ENCODE measurements at places on chromosomes 6 and 20.

GRCh38 chr6:64383277-64383676, 747.7 kb downstream of the PHF3 start:
- no peak for DNase-seq

- no peak for DNase-seq
Observed at GRCh38 chr20:20477444-20478041, 109.6 kb downstream of the INSM1 start.

GRCh38 chr20:38355161-38356012, 9.1 kb downstream of the LBP start:
- no peak for DNase-seq

DNA sequence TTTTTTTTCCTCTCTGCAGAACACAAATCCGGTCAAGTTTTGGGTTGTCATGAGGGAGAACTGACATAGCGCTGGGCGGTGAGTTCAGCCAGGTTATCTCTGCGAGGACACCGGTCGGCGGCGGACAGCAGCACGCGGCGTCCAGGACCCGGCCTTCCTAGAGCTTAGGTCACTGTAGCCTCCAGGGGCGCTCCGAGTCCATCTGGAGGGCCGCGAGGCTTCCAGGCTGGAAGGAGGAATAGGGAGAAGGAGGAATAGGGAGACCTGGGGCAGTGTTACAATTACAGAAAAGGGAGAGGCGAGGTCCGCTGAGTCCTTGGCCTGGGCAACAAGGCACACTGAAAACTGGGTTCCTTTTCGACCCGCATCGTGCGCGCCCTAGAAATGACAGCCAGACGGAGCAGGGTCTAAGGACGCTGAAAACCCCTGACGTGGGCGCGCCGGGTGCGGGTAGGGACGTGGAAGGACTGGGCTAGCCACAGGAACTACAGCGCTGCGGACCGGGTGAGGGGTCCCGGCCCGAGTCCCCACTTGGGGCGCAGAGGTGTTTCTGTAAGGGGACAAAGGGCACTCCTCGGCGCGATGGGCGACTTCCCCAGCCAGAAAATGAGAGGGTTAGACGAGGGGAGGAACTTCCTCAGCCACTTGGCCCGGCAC, 536 bp upstream of the FNDC1 start:
- DNase-seq = no peak

- no peak for DNase-seq
Observed at GRCh38 chr6:169940481-169941271, 189.3 kb downstream of the ERMARD start.

DNA sequence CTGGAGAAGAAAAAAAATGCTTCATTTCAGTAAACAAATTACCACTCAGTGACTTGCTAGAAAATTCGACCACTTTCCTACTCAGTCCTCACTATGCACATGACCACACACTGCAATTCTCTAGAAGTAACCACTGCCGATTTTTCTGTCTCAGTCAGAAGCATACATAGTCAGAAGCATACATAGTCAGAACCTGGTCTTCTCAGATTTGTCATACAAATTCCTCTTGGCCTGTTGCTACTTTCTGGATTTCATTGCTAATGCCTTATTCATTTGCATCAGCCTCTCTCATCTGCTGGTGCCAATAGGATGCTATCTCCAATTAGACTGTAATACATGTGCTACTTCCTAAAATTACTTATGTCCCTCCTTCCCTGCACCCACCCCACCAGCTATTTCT, 10.2 kb upstream of the KIF16B start:
- DNase-seq = no peak

GRCh38 chr6:92231171-92231701, 1188.1 kb downstream of the EPHA7 start:
- DNase-seq = no peak

GRCh38 chr20:24795436-24795835, 153.6 kb upstream of the CST7 start:
- no peak for DNase-seq

DNA sequence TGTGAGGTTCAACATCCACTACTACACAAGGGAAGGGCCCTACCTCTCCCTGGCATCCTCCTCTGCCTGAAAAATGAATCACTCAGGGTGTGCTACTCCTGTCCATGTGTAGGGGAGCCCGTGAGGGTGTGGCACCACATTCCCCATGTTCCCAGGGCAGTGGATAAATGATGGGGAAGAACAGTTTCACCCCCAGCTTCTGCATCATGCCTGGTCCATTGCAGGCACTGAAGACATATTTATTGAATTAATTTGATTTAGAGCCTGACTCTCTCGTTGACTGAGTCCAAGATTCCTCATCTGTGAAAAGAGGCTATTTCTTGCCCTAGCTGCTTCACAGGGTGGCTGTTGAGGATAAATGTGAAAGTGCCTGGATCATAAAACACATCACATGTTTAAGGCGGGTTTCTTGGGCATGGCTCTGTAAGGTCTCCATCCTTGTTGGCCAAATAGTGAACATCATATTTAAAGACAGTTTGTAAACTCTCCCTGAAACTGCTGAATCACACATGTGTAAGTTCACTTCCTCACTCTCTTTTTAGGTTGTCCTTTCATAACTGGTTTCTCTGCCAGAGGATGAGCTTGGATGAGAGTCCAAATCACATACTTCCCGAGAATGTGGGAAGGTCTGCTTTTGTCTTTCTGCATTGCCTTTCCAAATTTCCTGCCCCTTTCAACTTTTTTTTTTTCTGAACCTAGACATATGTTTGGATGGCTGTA, 79.7 kb upstream of the FYN start:
- no peak for DNase-seq

DNA sequence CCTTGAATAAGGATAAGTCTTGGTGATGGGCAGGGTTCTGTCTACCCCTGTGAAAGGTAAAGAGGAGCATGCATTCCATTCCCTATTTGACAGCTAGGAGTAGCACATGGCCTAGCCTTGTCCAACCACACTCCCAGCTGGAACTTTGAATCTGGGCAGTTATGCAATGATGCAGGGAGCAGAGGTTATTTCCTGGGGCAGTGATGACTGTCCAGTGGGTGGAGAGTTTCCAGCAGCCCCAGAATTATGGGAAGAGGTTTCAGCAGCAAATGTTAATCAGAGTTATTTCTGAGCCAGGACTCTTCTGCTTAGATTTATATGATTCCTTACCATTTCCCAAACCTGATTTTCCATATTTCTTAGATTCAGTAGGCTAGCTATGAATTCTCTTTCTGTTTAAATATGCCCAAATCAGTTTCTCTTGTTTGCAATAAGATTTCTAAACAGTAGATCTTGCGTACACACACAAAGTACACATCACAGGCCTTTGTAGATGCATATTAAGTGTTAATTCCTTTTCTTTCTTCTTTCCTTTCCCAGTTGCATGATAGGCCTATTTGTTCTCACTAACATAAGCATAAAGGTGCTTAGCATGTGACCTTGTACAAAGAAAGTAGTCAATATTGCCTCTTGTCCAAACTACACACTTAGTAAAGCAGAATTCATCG, 17.3 kb upstream of the TXLNB start:
- no peak for DNase-seq
